ENCODE measurements at places on chromosomes 5 and 9.

DNA sequence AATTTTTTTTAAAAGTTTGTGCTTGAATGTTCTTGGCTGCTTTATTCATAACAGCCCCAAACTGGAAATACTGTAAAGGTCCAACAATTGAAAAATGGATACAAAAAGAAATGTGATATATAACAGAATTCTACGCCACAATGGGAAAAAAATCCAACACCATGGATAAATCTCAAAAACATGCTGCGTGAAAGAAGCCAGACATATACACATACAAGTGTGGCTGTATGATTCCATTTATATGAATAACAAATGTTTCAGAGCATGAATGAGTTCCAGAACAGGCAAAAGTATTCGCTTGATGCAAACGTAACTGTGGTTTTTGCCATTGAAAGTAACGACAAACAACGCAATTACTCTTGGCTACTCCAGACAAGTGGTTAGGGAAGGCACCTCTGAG lies 7.2 kb upstream of the SFXN1 start:
- no peak for DNase-seq

- no peak for DNase-seq
Measured at GRCh38 chr9:18888290-18888689, 144.7 kb downstream of the SAXO1 start.

- DNase-seq, result no peak
Measured at GRCh38 chr9:19989213-19989612, 200.4 kb upstream of the SLC24A2 start.

- no peak for DNase-seq
Measured at GRCh38 chr9:32516241-32516640, 9.8 kb downstream of the RIGI start.

DNA sequence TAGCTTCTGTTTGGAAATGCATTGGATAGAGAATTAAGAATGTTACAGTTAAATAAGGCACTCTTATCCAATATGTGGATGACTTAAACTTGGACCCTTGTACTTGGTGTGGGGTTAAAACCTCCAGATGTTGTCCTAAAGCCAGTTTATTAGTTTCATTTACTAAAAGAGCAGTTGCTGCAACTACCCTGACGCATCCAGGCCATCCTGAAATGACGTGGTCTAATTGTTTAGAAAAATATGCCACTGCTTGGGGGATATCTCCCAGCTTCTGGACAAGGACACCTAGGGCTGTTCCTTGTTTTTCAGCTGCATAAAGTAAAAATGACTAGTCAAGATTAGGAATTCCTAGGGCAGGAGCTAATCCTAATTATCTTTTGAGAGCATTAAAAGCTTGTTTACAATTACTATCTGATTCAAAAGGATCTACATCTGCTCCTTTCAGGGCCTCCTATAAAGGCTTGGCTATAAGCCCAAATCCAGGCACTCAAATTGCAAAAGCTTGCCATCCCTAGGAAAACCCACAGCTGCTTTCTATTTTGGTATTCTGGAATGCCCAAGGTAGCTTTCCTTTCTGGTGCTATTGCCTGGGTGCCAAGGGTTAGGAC lies 45.7 kb upstream of the SLCO4C1 start:
- DNase-seq, result no peak

DNA sequence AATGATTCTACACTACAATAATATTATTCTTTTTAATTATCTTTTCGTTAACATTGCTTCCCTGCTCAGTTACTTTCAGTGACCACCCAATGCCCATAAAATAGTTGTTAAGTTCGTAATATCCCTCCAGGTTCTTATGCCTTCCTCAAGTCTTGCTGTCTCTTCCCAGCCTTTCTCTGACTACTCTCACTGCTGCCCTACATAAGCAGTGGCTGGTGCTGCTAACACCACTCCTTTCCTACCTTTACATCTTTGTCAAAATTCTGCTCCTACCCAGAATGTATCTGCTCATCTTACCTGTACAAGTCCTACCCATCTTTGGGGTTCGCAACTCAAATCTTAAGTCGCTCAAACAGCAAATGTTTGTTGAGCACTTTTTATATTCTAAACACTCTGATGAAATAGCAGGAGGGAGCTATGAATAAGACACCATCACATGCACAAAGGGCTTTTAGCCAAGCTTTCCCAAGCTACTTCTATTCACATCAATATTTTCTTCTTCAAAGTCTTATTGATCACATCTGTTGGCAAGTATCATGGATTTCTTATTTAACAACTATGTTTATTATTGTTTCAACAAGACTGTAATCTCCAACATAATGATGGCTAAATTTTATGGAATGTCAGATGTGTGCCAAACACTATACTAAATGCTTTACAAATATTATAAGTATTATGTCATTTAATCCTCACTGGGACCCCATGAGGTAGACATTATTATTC lies 29.5 kb downstream of the SLC25A46 start:
- DNase-seq, result no peak

DNA sequence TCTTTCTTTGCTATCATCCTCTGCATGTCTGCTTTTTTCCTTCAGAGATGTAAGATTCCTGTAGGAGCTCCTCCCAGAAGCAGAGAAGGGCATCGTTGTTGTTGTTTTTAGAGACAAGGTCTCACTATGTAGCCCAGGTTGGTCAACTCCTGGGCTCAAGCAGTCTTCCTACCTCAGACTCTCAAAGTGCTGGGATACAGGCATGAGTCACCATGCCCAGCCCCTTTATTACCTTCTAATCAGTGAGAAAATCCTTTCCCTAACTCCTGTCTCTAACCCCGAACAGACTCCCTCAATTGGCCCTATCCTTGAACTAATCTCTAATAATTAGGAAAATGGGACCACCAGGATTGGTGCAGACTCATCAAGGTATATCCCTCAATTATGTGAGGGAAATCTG lies 64.4 kb downstream of the GALNT10 start:
- DNase-seq, result no peak

DNA sequence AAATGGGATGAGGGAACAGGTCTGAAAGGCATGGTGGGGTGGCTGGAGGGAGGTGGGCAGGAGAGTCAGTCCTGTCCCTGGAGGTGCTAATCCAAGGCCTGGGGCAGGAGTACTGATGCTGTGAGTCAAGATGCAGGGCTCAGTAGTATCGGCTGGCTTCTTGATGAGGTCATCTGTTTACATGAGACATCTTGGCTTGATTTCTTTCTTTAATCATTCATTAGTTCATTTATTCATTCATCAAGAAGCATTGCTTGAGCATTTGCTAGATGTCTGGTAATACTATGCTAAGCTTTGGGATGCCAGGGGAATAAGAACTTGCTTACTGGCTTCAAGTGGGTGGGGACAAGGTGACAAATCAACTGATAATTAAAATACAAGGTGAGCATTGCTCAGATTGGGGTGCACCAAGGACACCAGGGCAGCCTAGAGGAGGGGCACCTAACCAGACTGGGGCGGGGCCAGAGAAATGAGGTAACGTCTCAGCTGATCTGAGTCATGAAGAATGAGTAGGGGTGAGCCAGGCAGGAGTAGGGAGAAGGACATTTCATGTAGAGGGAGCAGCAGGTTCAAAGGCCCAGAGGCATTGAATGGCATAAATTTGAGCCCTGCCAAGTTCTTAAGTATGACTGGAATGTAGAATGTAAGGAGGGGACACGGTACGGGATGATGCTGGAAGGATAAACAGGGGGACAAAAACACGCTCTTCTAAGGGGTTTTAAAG lies 88.8 kb downstream of the EGFLAM start:
- no peak for DNase-seq

- DNase-seq, result no peak
Measured at GRCh38 chr9:137522746-137523455, 27.3 kb downstream of the PNPLA7 start.

- no peak for DNase-seq
Measured at GRCh38 chr5:153699035-153699434, 208.6 kb downstream of the GRIA1 start.

DNA sequence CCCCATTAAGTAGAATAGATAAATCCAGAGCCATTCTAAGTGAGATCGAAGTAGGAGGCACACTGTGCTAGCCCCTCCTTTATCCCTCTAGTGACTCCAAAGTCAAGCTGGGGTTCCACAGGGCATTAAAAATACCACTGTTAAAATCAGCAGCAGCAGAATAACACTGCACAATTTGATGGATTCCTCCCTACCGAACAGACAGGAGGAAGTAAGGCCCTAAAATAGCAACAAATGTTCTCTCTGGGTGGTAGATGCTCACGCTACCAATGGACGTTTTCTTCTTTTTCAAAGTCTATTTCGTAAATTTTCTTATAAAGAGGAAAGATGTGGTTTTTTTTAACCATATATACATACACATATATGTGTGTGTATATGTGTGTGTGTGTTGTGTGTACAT lies 54.4 kb downstream of the FBXW11 start:
- DNase-seq, result no peak

- DNase-seq, result no peak
Measured at GRCh38 chr5:102794047-102794446, 38.9 kb downstream of the PAM start.

DNA sequence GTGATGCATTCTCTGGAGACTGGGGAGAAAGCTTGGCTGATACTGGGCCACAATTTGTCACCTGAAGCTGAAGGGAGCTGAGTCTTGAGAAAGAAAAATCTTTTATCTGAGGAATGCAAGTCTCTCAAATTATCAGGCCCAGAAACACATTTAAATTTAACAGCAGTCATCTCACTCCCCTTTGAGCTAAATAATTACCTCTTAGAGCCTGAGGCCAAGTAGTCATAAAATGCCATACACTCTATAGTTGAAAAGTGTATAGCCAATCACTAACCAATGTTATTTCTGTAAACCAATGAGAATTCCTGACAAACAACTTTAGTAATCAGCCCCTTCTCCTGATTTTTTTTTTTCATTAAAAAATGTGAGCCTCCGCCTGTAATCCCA lies 32.7 kb upstream of the DAPK1 start:
- no peak for DNase-seq

- DNase-seq, result no peak
Measured at GRCh38 chr5:149152317-149152746, 11.0 kb downstream of the ABLIM3 start.
